ENCODE measurements at places on chromosomes 7 and 10.

DNA sequence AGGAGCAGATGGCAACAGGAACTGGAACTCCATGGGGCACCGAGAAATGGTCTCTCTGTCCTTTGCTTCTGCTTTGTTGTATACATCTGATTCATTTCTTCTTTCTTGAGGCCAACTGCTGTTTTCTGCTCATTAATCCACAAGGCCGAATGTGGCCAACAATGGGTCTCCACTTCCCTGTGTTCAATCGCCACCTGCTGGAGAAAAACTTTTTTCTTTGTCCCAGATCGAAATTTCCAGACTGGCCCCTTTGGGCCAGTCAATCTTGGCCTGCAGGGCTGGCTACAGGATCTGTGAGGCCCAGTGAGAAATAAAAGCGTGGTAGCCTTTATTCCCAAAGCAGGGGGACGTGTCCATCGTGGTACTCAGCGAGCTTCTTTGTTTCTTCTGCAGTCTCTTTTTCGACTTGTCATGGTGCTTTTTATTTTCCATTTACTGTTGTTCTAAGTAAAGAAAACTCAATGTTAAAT, 58.8 kb downstream of the PARP12 start:
- DNase-seq = peak; percentile 77

- no peak for DNase-seq
Observed at GRCh38 chr10:79176949-79177602, 108.3 kb downstream of the ZMIZ1 start.

DNA sequence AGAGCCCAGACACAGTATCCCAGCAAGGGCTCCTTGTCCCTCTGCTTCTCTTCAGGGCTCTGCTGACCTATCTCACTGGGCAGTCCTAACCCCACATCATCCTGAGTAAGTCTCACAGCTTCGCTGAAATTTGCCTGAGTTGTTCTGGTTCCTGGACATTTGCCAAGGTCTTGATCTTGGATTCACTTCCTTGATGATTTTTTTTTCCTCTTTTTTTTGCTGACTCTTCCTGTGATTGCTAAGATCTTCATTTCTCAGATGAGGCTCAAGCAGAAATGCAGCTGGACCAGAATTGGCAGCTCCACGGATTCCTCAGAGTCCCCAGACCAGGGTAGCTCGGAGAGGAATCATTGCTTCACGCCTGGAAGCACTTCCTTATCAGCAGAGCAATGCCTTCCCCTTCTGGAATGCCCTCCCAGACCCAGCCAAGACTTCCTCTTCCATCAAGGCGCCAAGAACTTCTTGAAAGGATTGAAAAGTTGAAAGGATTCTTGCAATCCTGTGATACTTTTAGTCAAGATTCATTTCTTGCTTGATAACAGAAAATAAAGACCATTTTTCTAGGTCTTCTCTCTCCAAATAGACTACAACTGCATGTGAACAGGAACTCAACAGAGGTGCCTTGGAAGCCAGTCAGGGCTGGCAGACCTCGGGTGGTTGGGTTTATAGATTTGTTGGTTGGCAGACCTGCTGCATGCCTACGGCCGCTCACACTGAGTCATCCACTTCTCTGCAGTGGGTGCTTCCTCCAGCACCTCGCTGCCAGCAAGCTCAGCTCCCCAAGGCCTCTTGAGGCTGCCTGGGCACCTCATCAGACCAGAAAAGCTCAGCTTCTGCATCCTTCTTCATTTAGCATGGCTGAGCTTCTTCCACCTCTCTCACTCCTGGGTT, 8.8 kb upstream of the AFAP1L2 start:
- DNase-seq = peak; percentile 38

DNA sequence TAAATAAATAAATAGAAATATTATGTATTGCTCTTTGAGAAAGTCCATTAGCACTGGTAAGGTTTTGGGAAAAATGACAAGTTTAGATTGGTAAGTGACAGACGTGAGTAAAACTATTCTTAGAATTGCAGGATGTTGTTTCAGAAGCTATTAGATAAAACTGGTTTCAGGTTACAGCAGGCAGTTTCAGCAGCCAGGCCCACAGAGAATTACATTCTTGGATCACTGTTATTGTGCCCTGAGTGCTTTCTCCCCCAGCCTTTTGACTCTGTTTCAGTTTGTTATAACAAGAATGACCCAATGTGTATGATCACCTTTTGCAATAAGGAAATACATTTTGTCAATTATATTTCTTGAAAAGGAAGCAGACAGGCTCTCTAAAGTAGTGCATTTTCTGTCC, 86.5 kb downstream of the DKK1 start:
- DNase-seq = peak; percentile 13

DNA sequence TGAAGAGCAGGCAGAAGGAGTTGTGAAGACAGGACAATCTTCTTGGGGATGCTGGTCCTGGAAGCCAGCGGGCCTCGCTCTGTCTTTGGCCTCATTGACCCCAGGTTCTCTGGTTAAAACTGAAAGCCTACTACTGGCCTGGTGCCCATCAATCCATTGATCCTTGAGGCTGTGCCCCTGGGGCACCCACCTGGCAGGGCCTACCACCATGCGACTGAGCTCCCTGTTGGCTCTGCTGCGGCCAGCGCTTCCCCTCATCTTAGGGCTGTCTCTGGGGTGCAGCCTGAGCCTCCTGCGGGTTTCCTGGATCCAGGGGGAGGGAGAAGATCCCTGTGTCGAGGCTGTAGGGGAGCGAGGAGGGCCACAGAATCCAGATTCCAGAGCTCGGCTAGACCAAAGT, 1.5 kb downstream of the CHPF2 start:
- DNase-seq = no peak

DNA sequence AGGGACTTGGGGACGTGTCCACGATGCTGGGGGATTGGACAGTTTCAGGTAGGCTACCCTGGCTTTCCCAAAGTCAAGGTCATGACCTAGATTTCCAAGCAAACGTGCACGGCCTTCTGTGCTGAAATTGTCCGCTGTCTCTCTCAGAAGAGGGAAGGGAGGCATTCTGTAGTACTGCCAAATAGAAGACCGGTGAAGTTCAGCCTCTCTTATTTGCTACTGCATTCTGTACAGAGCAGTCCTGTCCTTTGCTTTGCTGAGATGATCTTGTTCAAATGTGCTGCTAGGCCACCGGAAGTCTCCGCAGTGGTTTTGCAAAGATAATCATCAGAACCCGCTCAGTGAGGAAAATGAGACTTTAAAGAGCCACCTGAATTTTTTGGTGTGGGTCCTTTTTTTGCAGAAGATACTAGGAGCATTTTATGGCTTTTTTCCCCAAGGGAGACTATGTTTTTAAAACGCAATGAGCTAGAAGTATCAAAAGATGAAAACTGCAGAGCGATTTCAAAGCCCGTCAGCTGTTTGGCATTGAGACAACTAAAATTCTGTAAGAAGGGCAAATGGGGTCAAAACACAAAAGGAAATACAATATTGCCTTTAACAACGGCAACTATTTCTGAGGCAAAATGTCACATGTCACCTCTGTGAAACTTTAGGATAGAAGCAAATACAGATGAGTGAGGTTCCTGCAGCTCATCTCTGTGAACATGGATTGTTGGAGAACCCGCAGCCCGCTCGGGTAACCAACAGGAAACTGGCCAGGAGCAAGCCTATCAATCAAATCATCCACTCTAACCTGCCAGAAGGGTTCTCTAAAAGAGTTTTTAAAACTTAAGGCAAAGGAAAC, 1.3 kb upstream of the NMT2 start:
- DNase-seq = peak; percentile 54

DNA sequence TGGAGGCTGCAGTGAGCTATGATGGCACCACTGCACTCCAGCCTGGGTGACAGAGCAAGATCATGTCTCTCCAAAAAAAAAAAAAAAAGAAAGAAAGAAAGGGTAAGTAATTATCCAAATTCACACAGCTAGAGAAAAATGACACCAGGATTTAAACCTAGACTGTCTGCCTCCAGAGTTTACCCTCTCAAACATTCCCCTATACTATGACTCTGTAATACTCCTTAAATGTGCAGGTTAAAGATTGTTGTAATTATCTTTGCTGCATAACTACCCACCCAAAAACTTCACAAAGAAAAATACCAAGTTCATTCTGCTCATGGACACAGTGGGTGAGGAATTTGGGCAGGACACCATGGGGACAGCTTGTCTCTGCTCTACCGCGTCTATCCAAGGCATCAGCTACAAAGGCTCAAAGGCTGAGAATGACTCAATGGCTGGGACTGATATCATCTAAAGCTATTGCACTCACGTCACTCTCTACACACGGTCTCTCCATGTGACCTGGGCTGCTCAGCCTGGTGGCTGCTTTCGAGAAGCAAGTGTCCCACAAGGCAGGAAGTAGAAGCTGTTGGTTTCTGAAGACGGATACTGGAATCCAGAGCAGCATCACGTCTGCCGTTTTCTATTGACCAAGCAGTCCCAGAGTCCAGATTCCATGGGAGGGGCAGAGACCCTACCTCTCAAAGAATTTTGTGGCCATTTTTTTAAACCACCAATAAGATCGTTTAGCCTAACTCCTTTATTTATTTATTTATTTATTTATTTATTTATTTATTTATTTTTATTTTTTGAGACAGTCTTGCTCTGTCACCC, 185.7 kb upstream of the AUTS2 start:
- no peak for DNase-seq

GRCh38 chr7:103150192-103150591, 1.3 kb upstream of the NAPEPLD start:
- DNase-seq = no peak

DNA sequence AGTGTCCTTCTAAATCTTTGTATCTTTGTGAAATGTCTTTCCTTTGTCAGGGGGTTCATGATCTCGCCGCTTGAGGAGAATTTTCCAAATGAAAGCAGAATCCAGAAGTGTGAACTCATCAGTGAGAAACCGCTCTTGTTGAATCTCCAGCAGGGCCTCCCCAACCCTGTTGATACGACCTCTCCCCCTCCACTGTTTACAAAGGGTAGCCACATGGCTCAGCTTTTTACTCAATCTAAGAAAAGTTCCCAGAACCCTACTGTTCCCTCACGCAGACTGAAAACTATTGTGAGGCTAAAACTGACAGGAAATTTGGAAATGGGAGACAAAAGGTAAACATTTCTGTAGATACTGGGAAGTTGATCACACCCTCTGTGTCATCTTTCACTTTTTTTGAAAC, 73.9 kb downstream of the SEMA3C start:
- no peak for DNase-seq

DNA sequence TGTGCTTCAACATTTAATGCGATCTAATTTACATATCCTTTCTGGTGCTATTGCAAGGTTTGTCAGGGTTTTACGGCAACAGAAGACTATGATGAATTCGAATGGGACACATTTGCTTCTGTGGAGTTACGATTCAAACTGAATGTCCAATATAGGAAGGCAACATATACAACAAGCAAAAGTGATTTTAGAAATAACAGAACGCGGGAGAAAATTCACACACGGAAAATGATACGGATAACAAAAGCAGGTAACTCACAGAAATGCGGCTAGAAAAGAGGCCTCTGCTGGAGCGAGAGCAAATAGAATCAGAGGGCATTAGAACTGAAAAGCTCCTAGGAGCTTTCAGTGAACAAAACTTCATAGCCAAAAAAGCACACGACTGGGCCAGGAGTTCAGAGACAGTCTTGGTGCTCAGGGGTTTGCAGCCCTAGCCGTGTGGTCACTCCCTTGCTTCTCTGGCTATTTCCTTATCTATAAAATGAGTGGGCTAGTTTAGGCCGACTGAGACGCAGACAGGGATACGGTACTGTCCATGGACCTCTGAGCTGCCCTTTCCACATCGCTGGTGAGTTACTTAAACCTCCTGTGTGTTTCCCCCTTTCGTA, 557 bp upstream of the TAX1BP1 start:
- DNase-seq = no peak

- peak; percentile 21 for DNase-seq
Observed at GRCh38 chr7:48041653-48041970, 6.3 kb downstream of the C7orf57 start.

DNA sequence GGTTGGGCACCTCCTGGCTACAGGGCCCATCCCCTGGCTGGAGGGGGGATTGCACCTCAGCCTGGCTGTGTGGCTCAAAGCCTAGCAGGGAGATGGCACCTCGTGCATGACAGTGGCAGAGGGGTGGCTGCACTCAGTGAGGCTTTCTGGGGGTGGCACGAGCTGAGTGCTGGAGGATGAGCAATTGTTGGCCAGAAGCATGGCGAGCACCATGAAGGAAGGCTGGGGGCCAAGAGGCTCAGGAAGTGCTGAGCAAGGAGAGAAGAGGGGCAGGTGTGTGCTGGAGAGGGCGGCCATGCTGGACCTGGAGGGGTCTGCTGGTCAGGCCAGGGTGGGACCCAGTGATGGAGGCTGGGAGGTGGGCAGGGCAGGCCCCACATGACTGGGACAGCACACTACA, 65.4 kb downstream of the TCERG1L start:
- DNase-seq = no peak

- DNase-seq = no peak
Observed at GRCh38 chr7:152504367-152504766, 68.6 kb upstream of the KMT2C start.

GRCh38 chr7:85426487-85426960, 239.7 kb upstream of the SEMA3D start:
- DNase-seq = no peak

GRCh38 chr10:87771871-87772500, 46.0 kb downstream of the ATAD1 start:
- peak; percentile 47 for DNase-seq

DNA sequence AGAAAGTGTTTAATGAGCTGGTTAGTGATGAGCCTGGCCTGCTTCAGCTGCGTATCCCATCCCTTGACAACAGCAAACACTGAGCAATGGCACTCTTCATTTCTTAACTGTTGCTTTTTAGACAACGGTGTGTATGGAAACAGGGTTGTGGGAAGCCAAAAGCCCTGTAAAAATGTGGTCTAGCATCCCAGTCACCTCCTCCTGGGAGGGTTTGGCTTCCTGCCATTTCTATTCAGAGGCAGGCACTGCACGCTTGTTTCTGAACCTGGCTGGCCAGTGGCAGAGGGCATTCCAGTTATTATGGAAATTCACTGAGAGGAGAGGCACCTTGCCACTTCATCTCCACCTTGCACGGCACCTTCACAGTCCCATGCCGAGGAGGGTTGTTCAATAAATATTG, 123.0 kb upstream of the ADARB2 start:
- no peak for DNase-seq

- no peak for DNase-seq
Observed at GRCh38 chr10:126528315-126528835, 140.1 kb upstream of the ADAM12 start.

GRCh38 chr7:137981668-137982067, 20.2 kb downstream of the CREB3L2 start:
- no peak for DNase-seq

All from myocyte (in vitro differentiated cells).